ENCODE measurements at places on chromosomes 3 and 15.

GRCh38 chr15:66580643-66581042 lies 14.8 kb upstream of the LCTL start:
- no peak for DNase-seq

DNA sequence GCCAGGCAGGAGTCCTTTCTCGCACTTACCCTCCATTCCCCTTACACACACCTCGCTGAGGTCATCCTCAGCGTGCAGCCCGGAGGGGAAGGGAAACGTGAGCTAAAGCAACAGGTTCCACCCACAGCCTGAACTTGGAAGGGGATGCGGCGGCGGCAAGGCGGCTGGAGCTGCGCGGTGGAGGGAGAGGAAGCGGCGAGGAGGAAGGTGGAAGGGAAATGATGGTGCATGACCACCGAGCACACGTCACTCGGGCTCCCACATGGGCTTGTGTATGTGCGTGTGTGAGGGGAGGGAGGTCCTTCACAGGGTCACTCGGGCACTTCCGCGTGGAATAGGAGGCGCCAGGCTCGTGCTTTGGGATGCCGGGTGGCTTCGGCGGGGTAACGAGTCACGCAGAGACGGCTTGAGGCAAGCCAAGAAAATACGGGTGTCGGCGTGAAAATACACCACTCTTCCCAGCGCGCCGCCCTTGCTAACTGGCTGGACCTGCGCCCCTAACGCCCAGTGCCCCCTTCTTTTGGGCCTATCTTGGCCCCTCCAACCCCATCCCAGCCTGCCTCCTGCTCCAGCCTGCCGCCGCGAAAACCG lies 225.5 kb upstream of the IL12A start:
- DNase-seq, result peak; percentile 62

DNA sequence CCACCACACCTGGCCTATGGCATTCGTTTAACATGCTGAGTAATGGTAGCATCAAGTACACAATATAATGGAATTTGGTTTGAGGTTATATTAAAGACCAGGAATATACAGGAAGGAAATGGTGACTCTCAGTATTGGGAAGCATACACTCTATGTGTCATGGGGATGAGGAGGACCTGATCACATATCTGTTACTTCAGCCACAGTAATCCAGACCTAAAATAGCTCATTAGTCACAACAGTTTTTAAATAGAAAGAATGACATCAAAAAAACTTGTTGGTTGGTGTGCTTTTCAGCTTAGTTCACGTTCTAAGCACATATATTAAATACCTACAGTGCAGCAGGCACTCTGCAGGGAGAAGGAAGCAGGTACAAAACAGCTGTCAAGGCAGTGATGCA lies 52.5 kb upstream of the ATP2C1 start:
- DNase-seq, result no peak

- DNase-seq, result no peak
Measured at GRCh38 chr3:108477511-108478147, 32.8 kb downstream of the MYH15 start.

- peak; percentile 16 for DNase-seq
Measured at GRCh38 chr3:116140100-116140689, 305.1 kb downstream of the LSAMP start.

- no peak for DNase-seq
Measured at GRCh38 chr3:149657321-149657925, 402 bp downstream of the WWTR1 start.

- DNase-seq, result no peak
Measured at GRCh38 chr15:58489289-58490085, 57.7 kb downstream of the LIPC start.

- DNase-seq, result no peak
Measured at GRCh38 chr15:86906376-86906775, 826.7 kb downstream of the AGBL1 start.

GRCh38 chr3:104257486-104257885 lies 1109.2 kb upstream of the ALCAM start:
- no peak for DNase-seq

Measured in HFF-Myc (cell line).